ENCODE measurements at places on chromosomes 7 and 10.

GRCh38 chr7:76351372-76351771 lies 7.4 kb downstream of the YWHAG start:
- DNase-seq: no peak

DNA sequence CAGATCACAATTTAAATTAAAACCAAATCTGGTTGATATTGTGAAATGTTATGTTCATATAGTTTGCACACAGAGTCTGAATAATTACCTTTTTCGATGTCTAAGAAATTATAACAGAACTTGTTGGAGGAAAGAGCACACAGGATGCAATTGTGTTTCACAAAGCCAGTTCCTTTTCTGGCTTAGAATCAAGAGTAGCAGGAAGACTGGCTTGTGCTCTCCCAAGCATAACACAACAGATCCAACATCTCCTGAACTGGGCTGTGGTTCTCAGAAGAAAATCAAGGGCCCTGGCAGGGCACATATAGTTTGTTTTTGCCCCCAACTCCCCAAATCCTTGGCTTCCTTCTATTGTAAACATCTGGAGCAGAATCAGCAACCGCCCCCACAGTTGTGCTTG lies 62.7 kb downstream of the LRRC4 start:
- no peak for DNase-seq

DNA sequence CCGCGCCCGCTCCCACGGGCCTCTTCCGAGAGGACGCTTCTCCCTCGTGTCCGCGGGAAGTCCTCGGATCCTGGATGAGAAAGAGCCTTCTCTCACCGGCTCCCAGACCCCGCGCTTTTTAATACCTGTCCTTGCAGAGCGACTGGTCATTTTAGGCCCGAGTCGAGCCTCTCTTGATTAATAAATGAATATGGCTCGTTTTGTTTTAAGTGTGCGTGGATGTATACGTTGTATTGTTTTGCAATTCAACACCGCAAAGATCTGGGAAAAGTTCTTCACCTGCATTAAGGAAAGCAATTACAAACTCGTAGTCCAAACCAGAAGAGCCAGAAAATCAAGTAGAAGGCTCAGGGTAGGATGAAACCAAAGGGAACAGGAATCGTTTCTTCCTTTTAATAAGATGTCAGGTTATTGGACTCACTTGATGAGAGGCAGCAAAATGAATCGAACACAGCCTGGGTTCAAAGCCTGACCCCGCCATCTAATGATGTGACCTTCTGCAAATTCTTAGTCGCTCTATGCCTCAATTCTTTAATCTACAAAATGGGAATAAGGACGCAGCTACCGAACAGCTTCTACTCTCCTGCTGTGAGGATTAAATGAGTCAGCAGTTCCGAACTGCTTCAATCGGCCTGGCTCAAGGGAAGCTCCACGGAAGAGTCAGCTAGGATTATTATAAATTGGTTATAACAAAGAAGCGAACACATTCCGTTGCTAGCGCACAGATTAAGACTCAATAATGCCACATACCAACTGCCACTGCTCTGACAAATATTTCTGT lies 277.8 kb upstream of the NEBL start:
- DNase-seq: peak; percentile 79

- DNase-seq: no peak
These were observed 746.4 kb downstream of the TNS3 start for GRCh38 chr7:46835556-46835955.

DNA sequence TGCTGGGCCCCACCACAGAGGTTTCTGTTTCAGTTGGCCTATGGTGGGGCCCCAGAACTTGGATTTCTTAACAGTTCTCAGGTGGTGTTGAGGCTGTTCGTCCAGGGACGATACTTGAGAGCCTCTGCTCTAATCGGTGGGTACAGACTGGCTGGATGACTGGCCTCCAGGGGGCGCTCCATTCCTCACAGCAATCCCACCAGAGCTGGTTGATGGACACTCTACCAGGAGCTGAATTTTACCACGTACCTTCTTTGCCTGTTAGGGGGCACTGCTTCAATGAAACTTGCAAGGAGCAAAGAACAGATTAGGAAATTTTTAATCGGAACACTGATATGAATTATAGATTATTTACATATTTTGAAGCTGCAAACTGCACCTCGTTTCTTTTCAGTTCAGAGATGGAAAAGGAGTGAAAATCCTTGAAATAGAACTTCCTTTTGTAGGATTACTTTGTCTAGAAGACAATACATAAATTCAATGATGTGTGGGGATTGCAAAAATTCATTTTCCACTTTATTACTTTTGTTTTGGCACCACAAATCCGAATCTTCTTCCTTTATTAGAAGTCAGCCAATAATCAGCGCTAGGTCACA lies 44.8 kb downstream of the KBTBD2 start:
- DNase-seq: peak; percentile 93

DNA sequence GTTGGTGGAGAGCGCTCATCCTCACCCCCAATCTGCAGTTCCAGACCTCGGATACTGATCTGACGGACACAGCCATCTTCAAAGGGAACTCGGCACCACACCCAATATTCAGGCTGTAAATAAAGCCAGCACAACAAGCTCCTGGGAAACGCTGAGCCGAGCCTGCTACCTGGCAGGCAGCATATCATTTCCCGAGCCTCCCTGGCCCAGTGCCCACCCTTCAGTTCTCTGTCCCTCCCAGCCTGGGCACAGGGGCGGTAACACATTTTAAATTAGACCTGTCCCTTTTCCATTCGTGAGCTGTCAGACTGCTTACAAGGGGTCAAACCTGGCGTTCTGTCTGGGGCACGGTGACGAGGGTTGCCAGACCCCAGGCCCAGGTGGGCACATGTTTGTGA lies 250.5 kb downstream of the ARHGAP12 start:
- no peak for DNase-seq
